ENCODE measurements at places on chromosomes 3 and 15. TPM values are rescaled to one million over a fixed set of nuclear protein-coding genes. Genes with fewer than 3 reads are reported as not detected.

- H3K27ac ChIP-seq, result no peak overlapping the region
- no peak overlapping the region for H3K4me3 ChIP-seq
These were observed 349.7 kb downstream of the TUSC7 start for GRCh38 chr3:117059067-117059955.

DNA sequence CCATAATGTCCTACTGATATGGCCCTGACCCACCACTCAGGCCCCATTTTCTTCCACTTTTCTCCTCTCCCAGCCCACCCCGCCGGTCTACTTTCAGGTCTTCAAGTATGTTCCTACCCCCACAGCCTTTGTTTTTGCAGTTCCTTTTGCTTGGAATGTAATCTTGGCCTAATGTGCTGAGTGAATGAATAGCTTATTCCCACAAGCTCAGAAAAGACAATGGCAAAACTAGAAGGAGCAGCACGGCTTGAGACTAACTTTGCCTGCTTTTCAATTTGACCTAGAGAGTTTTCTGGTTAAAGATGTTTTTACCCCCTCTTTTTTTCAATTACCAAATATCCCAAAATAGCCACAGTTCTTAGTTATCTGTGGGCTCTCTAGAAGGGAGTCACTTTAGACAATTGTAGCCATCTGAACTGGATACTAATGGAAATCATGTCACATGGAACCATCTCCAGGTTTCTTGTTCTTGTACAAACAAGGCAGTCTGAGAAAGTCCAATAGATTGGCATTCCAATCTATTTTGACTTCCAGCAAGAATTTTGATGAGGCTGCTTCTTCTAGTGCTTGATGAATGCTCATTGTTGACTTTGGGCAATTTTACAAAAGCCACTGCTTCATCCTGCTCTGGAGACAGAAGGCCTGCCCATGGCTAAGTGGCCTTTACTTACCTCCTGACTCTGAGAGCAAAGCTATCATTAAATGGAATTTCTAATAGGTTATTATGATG lies 16.3 kb upstream of the LMCD1 start:
- H3K4me3 ChIP-seq, result no peak overlapping the region
- no peak overlapping the region for H3K27ac ChIP-seq
- peaks cover 14% of the 10 kb centered on the region for H3K4me1 ChIP-seq
- no peak for DNase-seq

DNA sequence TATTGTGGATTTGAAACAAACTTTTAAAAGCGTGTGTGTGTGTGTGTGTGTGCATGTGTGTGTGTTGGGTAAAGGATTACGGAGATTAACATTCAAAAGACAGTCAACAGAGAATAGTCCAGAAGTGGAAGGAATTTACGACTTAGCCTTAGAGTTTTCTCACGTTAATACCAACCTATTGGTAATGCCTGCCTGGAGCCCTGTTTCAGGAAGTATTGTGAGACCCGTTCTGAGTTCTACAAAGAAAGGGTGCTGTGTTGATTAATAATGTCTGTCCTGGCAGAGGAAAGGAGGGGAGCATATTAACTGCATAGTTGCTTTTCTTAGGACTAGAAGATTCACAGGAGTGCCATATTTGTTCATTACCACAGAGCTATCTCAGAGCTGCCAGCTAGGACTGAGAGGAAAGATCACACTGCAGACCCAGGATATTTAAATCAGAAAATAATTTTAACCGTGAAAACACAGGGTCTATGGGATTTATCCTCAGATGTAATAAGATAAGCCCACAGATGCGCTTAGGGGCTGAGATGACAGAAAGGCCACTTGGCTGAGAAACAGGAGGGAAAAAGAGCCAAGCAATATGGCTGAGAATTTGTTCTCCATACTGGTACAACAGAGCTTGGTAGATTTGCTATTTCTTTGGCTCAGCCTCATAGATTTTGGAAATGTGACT lies 40.5 kb upstream of the FRMD4B start:
- no peaks in the 10 kb centered on the region for H3K36me3 ChIP-seq
- DNase-seq, result no peak
- no peak overlapping the region for H3K27ac ChIP-seq
- no peaks in the 10 kb centered on the region for H3K27me3 ChIP-seq

GRCh38 chr3:53491276-53491675 lies 3.1 kb upstream of the CACNA1D start:
- DNase-seq, result no peak
- no peak overlapping the region for H3K27ac ChIP-seq
- H3K36me3 ChIP-seq, result no peaks in the 10 kb centered on the region
- H3K4me3 ChIP-seq, result no peak overlapping the region

GRCh38 chr15:92625251-92625980 lies 30.2 kb downstream of the FAM174B start:
- H3K4me3 ChIP-seq, result no peak overlapping the region
- DNase-seq, result no peak
- peaks cover 13% of the 10 kb centered on the region for H3K4me1 ChIP-seq
- no peak overlapping the region for H3K27ac ChIP-seq
- H3K36me3 ChIP-seq, result no peaks in the 10 kb centered on the region

The RETNLB gene
- not detected for total RNA-seq

DNA sequence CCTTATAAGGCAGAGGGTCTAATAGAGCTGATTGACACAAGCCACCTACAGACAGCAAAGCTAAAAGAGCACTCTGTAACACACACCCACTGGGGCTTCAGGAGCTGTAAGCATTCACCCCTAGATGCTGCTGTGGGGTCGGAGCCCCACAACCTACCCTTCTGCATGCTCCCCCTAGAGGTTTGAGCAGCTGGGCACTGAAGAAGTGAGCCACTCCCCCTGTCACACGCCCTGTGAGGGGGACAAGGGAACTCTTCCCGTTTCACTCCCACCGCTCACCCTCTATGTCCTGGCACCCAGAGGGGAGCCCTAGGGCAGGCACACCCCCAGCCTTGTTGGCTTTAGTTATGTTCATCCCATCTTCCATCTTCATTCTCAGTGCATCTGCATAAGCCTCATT lies 9.4 kb upstream of the CSTA start:
- H3K4me1 ChIP-seq, result no peaks in the 10 kb centered on the region
- no peak overlapping the region for H3K27ac ChIP-seq
- no peaks in the 10 kb centered on the region for H3K36me3 ChIP-seq
- DNase-seq, result no peak

The KNG1 gene
- total RNA-seq, result not detected

GRCh38 chr3:150367757-150368156 lies 40.3 kb upstream of the TSC22D2 start:
- no peak overlapping the region for H3K4me3 ChIP-seq
- no peak for DNase-seq
- no peaks in the 10 kb centered on the region for H3K27me3 ChIP-seq
- peaks cover 10% of the 10 kb centered on the region for H3K4me1 ChIP-seq
- H3K36me3 ChIP-seq, result no peaks in the 10 kb centered on the region

DNA sequence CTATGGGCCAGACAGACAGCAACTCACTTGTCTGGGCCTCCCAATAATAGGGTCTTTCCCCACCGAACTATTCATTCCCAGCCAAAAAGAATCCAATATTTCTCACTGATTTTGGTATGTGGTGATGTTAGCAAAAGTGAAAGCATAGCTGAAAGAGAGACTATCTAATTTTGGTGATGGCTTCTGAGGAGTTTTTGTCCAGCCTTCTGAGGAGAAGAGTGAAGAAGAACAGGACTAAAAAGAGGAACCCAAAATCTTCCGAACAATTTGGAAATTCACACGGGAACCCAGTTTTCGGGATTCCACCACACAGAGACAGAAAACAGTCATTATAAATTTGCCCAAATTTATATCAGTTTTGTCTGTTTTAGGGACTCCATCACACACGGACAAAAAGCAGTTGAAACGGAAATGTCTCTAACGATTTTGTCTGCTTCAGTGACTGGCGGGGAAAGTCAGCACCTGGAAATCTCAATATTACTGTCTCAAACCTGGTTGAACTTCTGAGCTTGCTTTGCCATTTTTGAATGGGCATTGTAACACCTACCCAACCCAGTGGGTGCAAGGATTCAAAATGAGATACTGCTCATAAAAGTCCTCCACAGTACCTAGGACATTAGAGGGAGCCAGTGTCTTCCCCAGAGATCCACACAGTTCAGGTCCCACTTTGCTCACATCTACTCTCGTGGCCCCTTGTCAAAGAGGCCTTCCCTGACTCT lies 9.1 kb downstream of the CD80 start:
- H3K4me1 ChIP-seq, result peaks cover 18% of the 10 kb centered on the region
- no peak for DNase-seq
- H3K27me3 ChIP-seq, result no peaks in the 10 kb centered on the region

DNA sequence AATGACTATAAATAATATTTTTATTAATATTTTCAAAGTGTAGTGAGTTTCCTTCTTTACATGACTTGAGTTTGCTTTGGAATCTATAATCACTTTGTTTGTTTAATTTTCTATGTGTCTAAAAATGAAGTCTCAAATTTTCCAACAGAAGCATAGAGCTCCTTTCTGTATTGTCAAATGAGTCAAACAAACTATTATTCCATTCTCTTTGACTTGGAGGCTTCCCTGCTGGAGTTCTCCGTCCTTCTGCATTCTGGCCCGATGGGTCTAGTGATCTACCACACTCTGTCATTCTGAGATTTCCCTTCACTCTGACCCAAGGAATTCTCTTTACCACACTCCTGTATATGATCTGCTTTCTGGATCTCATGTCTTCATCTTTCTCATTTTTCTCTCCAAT lies 30.1 kb downstream of the POLR2M start:
- no peak overlapping the region for H3K4me3 ChIP-seq
- no peaks in the 10 kb centered on the region for H3K4me1 ChIP-seq
- no peaks in the 10 kb centered on the region for H3K27me3 ChIP-seq
- no peak for DNase-seq

DNA sequence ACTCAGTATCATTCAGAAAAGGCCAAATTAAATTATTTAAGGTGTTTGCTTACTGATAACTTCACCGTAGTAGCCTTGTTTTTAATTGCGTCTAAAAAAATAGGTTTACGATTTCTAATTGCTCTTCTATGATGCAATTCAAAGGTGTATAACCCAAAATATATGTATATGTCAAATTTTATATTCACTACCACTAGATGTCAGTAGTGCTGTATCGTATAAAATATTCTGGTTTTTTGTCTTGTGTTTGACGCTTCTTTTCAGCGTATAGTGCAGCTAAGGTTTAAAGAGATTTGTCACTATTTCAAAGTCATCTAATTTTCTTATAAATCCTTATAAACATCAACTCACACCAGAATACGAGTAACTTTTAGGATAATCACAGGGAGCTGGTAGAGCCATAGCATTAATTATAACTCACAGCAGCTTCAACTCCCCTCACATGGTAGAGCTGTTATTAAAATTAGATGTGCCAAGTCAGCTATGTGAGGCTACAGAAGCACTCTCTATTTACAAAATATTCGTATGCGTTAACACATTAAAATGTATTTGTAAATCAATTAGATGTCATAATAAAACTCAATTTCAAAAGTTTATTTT lies 3.5 kb downstream of the PFN2 start:
- H3K27me3 ChIP-seq, result peaks cover 7% of the 10 kb centered on the region
- no peak for DNase-seq
- H3K4me1 ChIP-seq, result no peaks in the 10 kb centered on the region
- H3K4me3 ChIP-seq, result no peak overlapping the region
- no peak overlapping the region for H3K27ac ChIP-seq
- H3K36me3 ChIP-seq, result no peaks in the 10 kb centered on the region

- no peak overlapping the region for H3K27ac ChIP-seq
- DNase-seq, result no peak
- no peak overlapping the region for H3K4me3 ChIP-seq
These were observed 47.6 kb upstream of the POMGNT2 start for GRCh38 chr3:43153216-43154083.

The NANOGP8 gene
- total RNA-seq, result 1.1 TPM

The TMEM108 gene
- total RNA-seq, result 1.3 TPM

The KIF15 gene
- 2.5 TPM for total RNA-seq

The IL1RAP gene
- total RNA-seq, result 28.5 TPM

DNA sequence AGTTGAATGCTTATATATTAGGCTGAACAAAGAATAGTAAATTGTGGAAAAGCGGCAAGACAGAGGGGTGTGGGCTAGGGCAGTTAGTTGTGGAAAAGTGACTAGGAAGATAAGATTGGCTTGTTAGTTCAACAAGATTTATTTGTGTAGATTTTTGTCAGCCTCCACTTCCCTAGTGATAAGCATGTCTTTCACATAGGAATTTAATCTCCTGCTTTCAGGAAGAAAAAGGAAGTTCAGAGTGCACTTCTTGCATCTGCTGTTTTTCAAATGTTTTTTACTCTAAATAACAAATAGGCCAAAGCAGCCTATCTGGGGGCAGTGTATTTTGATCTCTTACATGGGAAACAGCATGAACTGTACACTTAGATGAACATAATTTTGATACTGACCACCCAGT lies 919.9 kb downstream of the NAALADL2 start:
- no peaks in the 10 kb centered on the region for H3K4me1 ChIP-seq
- H3K36me3 ChIP-seq, result no peaks in the 10 kb centered on the region
- DNase-seq, result no peak
- no peaks in the 10 kb centered on the region for H3K27me3 ChIP-seq

GRCh38 chr3:34408088-34408487 lies 609.7 kb downstream of the PDCD6IP start:
- H3K4me1 ChIP-seq, result no peaks in the 10 kb centered on the region
- H3K36me3 ChIP-seq, result no peaks in the 10 kb centered on the region
- no peak overlapping the region for H3K27ac ChIP-seq
- H3K4me3 ChIP-seq, result no peak overlapping the region
- DNase-seq, result no peak

- no peak overlapping the region for H3K4me3 ChIP-seq
- no peak for DNase-seq
- no peaks in the 10 kb centered on the region for H3K36me3 ChIP-seq
- H3K27me3 ChIP-seq, result no peaks in the 10 kb centered on the region
- H3K27ac ChIP-seq, result no peak overlapping the region
These were observed 209.4 kb downstream of the RPLP1 start for GRCh38 chr15:69661871-69662644.

DNA sequence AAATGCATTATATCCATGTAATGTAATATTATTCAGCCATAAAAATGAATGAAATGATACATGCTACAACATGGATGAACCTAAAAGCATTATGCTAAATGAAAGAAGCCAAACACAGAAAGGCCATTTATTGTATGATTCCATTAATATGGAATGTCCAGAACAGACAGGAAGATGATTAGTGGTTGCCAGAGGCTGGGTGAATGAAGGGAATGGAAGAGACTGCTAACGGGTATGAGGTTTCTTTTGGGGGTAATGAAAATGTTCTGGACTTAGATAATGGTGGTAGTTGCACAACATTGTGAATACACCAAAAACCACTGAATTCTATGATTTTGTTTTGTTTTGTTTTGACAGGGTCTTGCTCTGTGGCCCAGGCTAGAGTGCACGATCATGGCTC lies 61.6 kb upstream of the MAP4 start:
- peaks cover 20% of the 10 kb centered on the region for H3K36me3 ChIP-seq
- no peak for DNase-seq
- H3K4me3 ChIP-seq, result no peak overlapping the region
- H3K4me1 ChIP-seq, result peaks cover 6% of the 10 kb centered on the region
- H3K27ac ChIP-seq, result no peak overlapping the region

GRCh38 chr3:58411851-58412830 lies 21.5 kb downstream of the PDHB start:
- H3K4me1 ChIP-seq, result peaks cover 12% of the 10 kb centered on the region
- no peak overlapping the region for H3K4me3 ChIP-seq
- DNase-seq, result no peak
- H3K27me3 ChIP-seq, result no peaks in the 10 kb centered on the region
- no peak overlapping the region for H3K27ac ChIP-seq
- H3K36me3 ChIP-seq, result peaks cover 28% of the 10 kb centered on the region
